ENCODE measurements at places on chromosomes 3 and 15. TPM values are rescaled to one million over a fixed set of nuclear protein-coding genes. Genes with fewer than 3 reads are reported as not detected.

- no peak for DNase-seq
Observed at GRCh38 chr15:42329161-42329560, 30.1 kb upstream of the CAPN3 start.

DNA sequence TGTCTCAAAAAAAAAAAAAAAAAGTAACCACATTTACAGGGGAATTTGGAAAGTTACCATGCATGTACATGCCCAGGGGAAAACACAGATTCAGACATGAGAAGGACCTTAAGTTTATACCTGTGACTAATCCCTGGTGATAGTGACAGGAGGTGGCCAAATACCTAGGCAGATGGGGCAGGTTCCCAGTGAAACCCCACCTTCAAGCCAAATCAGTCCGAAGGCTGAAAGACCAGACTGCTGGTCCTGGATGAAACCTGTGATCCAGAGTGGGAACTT lies 15.8 kb downstream of the SPCS1 start:
- DNase-seq = no peak

GRCh38 chr15:49372366-49372765 lies 50.7 kb upstream of the FGF7 start:
- DNase-seq = no peak

DNA sequence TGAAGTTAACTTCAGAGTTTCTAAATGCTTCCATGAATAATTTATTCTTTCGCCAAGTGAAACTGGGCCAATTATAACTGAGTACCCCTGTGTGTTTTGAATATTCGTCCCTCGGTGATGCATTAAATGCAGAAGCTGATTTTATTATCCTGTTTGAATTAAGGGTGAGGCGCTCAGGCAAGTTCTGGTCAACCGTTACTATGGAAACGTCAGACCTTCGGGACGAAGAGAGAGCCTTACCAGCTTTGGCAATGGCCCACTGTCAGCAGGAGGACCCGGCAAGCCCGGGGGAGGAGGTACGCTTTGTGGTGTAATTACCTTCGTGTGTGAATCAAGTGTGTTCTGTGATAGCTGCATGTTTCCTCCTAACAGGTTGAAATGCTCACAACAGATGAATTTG lies 239.8 kb downstream of the ITPR1 start:
- DNase-seq = no peak

- no peak for DNase-seq
Observed at GRCh38 chr15:40691737-40692136, 3.2 kb upstream of the RAD51 start.

ST8SIA2 gene
- 1.4 TPM for total RNA-seq

ZKSCAN7 gene
- 3.7 TPM for total RNA-seq

DNA sequence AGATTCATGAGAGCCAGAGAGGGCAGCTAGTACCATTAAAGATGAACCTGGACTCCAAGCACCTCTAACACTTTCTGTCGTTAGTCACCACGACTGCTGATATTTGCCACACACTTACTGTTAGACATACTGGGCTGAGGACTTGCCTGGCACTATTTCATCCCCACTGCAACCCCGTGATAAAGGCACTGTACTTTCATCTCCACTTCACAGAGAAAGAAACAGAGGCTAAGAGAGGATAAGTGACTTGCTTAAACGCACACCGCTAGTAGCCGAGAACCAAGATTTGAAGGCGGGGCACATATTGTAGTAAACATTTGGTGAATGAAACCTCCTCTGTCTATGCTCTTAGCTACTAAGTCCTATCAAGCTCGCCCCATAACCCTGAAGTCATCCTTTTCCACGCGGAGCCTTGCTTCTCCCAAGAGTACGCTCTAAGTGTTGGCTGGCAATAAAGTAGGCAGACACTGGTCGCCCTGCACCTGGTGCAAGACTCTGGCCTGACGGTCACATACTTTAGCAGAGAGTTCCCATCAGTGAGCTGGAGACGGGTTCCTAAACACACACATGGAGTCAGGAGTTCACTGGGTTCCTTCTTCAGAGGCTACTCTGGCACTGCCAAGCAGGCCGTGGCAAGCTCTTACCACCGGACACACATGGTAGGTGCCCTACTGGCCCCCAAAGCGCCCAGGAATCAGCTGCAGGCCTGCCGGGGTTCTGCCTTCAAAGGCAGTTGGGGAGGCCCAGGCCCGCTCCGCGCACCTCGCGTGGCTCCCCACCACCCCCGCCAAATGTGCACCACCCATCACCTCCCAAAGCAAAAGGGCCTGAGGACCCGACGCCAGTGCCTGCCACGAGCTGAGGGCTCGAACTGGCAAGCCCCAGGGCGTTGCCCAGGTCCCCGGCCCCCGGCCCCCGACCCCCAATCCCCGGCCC lies 951 bp downstream of the POMGNT2 start:
- DNase-seq = no peak

- DNase-seq = no peak
Observed at GRCh38 chr3:179018808-179019207, 52.8 kb downstream of the ZMAT3 start.

GRCh38 chr3:46512191-46512749 lies 14.5 kb downstream of the RTP3 start:
- no peak for DNase-seq

DNA sequence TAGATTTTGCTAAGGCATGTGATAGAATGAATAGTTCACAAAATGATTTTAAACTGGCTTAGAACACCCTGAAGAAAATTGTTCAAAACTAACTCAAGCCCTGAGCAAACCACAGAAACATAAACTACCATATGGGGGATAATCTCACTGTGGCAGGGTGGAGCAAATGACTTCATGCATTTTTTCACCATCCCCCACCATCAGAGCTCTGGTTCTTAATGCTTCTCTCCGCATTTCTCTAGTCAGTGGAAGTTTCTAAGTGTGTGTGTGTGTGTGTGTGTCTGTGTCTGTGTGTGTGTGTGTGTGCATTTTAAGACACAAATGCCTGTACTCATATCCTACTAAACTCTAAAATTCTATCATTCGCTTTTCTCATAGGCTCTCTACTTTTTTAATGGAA lies 107.1 kb upstream of the PHLDB2 start:
- DNase-seq = no peak

- DNase-seq = no peak
Observed at GRCh38 chr3:129840707-129841360, 52.7 kb downstream of the TMCC1 start.

ATP13A5 gene
- total RNA-seq = 1.1 TPM

GPD1L gene
- 46.7 TPM for total RNA-seq

- DNase-seq = no peak
Observed at GRCh38 chr3:41940393-41940792, 21.5 kb downstream of the ULK4 start.

IQCF5 gene
- total RNA-seq = not detected

DNA sequence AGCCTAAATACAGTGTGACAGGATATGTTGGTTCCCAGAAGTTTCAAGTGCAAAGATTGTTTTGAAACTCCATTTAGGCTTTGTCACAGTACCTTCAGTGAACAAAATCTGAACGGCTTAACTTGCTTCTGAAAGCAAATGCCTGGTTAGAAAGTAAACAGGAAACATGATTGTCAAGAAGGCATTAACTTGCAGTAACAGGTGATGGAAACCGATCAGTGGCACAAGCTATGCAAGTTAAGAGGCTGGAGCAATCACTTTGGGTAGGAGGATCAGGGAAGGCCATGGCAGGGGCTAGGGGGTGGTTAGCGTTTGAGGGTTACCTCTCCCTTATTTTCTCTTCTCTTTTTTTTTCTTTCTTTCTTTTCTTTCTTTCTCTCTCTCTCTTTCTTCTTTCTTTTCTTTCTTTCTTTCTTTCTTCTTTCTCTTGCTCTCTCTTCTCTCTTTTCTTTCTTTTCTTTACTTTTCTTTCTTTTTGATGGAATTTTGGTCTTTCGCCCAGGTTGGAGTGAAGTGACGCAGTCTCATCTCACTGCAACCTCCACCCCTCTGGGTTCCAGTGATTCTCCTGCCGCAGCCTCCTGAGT lies 2.4 kb downstream of the HYKK start:
- no peak for DNase-seq

- DNase-seq = peak; percentile 61
Observed at GRCh38 chr15:61032600-61033286, 196.4 kb downstream of the RORA start.

DNA sequence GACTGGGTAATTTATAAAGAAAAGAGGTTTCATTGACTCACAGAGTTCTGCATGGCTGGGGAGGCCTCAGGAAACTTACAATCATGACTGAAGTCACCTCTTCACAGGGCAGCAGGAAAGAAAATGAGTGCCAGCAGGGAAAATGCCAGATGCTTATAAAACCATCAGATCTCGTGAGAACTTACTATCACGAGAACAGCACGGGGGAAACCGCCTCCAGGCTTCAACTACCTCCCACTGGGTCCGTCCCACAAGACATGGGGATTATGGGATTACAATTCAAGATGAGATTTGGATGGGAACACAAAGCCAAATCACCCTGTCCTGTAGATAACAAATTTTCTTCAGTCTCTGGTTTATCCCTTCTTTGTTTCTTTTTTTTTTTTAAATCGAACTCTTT lies 31.0 kb upstream of the AVEN start:
- DNase-seq = no peak

DNA sequence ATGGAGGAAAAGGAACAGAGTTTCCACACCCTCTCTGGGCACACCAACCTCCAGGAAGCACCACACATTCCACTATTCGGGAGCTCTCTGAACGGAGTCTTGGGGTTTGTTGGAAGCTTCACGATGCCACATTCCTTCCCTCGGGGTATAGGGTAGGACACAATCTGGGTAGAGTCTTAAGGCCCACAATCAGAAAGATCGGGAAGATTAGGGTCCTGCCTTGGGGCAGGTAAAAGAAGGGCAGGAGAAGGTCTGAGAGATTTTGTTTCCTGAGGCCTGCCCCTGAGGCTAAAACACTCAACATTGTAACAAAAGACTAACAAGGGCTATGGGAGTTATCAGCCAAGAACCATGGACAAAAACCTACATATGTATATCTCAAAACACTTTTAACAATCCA lies 89.2 kb upstream of the RAP2B start:
- DNase-seq = no peak

GRCh38 chr3:64196236-64196929 lies 28.9 kb downstream of the PRICKLE2 start:
- no peak for DNase-seq

DNA sequence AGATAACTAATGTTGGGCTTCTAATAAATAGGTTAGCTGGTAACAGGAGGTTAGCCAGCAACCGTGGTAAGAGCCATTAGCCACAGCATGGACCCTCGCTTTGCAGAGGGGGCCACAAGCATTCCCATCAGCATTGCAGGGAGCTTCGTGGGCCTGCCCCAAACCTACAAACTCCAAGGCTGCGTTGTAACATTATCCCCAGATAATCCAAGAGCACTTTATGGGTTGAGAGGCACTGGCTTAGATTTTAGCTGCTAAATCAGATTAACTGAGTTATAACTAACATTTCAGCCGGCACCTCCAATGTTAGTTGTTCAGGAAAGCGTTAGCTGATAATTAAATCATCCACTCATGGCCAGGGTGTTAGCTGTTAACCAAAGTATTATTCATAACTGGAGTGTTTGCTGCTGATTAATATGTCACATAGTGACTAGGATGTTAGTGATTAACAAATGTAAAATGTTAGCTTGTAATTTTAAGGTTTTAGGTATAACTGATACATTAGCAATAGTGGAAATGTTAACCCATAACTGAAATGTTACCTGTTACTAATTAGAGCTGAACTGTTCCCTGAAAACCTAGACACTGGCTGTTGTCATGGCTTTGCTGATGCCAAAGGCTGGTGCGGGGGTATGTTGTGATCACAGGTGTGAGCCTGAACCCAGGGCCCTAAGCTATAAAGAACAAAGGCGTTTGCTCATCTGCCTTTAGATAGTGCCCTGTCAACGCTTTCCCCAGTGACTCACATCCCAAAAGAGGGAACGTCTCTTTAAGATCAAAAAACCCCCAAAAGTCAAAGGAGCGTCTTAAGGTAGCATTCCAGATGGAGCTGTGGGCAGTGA lies 56.2 kb downstream of the SLC6A6 start:
- no peak for DNase-seq

CTXN2 gene
- not detected for total RNA-seq

RTP4 gene
- total RNA-seq = 3.9 TPM

DNA sequence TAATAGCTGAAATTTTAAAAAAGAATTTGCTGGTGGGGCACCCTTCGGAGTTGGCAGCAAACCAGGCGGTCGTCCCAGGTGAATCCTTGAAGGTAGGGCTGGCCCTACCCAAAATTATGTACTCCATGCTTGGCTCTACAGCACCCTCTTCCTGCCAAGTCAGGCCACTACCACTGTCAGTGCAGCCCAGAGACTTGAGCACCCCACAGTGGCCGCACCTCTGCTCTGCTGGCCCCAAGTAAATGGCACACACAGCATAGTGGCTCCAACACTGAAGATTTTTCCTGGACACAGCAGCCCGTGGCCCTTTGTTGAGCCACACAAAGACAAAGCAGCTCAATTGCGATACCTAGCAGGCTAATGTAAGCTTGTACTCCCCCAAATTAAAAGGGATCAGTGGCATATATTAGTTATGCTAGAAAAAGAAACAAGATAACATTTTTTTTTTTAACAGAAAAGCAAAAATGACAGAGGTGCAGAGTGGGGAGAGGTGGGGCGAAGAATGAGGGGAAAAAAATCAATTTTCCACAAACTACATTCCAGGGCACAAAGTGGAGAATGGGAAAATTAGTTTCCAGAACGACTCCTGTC lies 250.5 kb downstream of the UACA start:
- DNase-seq = no peak

DNA sequence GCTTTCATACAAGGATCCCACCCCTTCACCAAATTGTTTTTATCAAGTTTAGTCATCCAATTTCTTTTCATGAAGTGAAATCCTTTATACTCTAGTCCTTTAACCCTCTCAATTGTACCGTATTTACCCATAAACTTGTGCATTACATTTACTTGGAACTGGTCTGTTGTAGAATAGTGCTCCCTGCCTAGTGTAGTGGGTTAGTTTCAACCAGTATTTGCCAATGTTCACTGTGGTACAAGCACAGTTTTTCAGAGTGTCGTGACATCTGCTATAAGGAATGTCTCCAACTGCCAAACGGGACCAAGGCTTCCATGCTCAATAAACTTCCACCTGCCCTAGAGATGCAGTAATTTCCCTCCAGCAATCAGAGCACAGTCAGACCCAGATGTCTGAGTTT lies 211.9 kb downstream of the KCNAB1 start:
- DNase-seq = no peak

CSTA gene
- 6.5 TPM for total RNA-seq

MOBP gene
- 0.18 TPM for total RNA-seq

SCG5 gene
- 0.77 TPM for total RNA-seq

ABI3BP gene
- total RNA-seq = 87.5 TPM

DNA sequence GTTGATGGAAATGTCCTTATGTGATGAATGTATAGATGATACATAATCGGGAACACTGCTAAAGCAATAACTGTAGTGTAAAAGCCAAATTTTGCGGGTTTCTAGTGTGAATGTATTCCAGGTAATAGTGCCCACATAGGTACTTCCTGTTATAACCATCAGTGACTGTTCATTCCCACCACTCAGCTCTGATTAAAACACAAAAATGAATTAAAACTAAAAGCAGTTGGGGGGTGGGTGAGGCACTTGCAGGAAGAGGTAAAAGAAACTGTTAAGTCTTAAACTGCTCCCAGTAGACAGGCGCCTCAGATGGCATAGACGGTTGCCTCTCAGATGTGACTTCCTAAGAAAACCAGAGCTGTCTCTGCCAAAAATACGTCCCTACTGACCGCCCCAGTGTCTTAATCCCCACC lies 893 bp upstream of the MTHFS start:
- DNase-seq = no peak

Data from lung (tissue), 17 donors.